Tongue (tissue), 3 donors: ENCODE measurements at places on chromosomes 5 and 9.

GRCh38 chr5:78797936-78798672 lies 149.5 kb upstream of the LHFPL2 start:
- peak; percentile 42 for DNase-seq

GRCh38 chr9:27157097-27157496 lies 48.1 kb downstream of the TEK start:
- DNase-seq, result no peak

- peak; percentile 72 for DNase-seq
Measured at GRCh38 chr9:37904445-37905130, 661 bp upstream of the SLC25A51 start.

DNA sequence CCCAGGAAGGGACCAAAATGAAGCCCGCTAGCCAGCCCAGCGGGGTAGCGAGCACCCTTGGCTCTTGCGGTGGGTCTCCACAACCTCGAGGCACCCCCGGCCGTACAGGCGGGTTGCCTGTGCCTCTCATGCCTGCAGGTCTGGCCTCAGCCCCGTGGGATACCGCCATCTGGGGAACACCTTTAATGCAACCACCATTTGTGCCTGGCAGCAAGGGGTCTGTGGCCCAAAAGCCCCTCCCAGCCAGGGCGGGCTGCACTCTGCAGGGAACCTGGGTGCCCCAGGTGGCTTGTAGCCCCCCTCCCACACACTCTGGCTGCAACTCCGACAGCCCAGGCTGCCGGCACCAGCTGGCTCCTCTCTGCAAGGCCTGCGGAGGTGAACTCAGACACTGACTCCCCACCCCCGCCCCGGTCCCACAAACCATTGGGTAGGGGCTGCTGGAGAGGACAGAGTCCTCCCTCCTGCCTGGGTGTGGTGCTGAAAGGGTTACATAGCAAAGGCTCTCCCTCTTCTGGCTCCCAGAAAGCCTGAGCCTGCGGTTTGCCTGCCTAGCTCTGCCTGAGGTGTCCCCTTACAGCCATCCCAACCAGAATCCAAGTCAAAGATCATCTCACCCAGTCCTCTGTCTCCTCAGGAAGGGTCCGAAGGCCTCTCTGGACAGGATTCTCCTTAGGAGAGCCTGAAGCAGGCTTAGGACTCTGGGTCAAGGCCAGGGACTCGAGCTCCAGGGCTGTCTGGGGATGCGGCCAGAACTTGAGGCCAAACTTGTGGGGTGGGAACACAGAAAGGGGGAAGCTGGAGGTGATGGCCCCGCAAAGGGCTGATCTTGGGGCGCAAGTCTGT lies 109.4 kb downstream of the PSD2 start:
- peak; percentile 58 for DNase-seq

- no peak for DNase-seq
Measured at GRCh38 chr5:135494196-135494595, 41.6 kb downstream of the NEUROG1 start.

- DNase-seq, result no peak
Measured at GRCh38 chr5:9015260-9015936, 530.5 kb downstream of the SEMA5A start.

GRCh38 chr5:145962001-145962400 lies 25.6 kb downstream of the SH3RF2 start:
- no peak for DNase-seq

DNA sequence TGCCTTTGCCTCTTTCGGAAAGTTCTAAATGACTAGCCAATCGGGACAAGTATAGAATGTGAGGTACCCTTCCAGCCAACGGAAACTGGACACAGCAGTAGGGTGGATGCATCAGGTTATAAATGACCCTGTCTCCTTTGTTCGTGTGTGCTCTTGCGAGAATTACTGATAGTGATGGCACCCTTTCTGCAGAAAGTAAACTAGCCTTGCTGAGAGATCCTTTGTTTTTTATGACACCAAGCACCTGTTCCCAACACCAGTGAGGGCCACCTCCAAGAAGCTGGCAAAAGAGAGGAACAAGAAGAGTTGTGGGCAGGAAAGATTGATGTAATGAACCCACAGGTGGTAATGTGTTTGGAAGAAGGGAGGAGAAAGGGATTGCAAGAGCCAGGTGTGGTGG lies 42.8 kb upstream of the FABP6 start:
- DNase-seq, result no peak
